ENCODE measurements at places on chromosomes 11 and 22. TPM values are rescaled to one million over a fixed set of nuclear protein-coding genes. Genes with fewer than 3 reads are reported as not detected.

Gene EXPH5
- total RNA-seq = 0.47 TPM

Gene OR5B2
- not detected for total RNA-seq

Gene GTSE1
- 13.9 TPM for total RNA-seq

DNA sequence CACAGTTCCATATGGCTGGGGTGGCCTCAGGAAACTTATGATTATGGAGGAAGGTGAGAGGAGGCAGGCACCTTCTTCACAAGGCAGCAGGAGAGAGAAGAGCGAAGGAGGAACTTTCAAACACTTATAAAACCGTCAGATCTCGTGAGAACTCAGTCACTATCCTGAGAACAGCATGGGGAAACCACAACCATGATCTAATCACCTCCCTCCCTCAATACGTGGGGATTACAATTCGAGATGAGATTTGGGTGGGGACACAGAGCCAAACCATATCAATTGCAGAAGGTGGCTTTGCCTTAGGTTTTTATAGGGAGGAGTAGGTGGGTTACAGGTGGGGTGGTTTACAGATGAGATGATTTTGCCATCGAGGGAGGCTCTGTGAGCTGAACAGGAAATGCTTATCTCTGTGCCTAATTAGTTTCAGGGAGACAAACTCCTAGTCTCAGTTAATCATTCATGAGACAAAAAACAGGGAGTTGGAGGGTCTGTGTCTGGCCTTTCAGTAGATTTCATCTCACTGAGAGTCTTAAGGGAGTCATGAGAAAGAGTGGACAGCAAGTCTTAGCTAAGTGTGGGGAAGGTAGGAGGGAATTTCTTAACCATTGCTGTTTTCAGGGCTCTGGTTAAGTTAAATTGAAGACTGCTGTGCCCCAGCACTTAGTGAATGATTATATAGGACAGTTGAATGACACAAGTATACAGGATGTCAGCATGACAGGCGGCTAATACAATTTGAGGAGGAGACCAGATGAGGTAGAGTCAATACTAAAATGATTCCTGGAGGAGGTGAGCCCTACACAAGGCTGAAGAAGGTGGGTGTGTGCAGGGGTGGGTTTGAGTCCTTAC is 47.7 kb downstream of the CWC15 start:
- no peak for DNase-seq

Gene MRGPRX4
- total RNA-seq = not detected

Gene MPZL3
- 6.9 TPM for total RNA-seq

- no peak for DNase-seq
Observed at GRCh38 chr22:19586922-19587684, 62.9 kb upstream of the CLDN5 start.

GRCh38 chr11:126361400-126361799 is 5.9 kb downstream of the ST3GAL4 start:
- no peak for DNase-seq

- no peak for DNase-seq
Observed at GRCh38 chr11:6202041-6202440, 3.0 kb downstream of the OR52W1 start.

- no peak for DNase-seq
Observed at GRCh38 chr11:12130180-12130980, 20.0 kb downstream of the MICAL2 start.

DNA sequence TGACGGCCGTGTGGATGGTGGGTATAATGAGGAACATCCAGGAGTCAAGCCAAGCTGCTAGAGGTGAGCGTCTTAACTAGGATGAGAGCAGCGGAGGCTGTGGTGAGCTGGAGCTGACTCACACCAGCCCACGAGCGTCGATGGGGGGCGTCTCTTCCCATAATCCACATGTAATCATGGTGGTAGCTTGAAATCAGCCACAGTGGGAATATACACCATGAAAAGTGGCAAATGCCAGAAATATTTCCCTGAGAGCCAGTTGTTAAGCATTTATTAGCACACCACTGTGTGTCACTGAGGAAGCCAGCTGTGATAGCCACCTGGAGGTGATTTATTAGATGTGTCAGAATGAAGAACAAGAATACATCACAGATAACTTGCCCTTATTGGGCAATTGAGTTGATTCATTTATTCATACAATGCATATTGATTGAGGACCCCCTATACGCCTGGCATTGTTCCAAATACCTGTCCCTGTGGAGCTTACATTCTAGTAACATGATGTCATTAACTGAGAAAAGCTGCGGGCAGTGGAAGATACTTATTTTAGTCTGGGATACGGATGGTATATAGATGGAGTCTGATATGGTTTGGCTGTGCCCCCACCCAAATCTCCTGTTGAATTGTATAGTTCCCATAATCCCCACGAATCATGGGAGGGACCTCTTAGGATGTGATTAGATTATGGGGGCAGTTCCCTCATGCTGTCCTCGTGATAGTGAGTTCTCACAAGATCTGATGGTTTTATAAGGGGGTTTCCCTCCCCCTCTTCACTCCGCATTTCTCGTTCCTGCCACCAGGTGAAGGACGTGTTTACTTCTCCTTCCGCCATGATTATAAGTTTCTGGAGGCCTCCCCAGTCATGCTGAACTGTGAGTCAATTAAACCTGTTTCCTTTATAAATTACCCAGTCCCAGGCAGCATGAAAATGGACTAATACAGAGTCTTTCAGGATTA is 473.4 kb downstream of the METTL15 start:
- no peak for DNase-seq

Gene KDM4E
- total RNA-seq = not detected

All from liver (tissue), 10 donors.